CD4-positive, CD25-positive, alpha-beta regulatory T cell (primary cell): ENCODE measurements at places on chromosomes 4 and X.

- DNase-seq, result no peak
Observed at GRCh38 chr4:84219656-84220055, 279.4 kb downstream of the NKX6-1 start.

DNA sequence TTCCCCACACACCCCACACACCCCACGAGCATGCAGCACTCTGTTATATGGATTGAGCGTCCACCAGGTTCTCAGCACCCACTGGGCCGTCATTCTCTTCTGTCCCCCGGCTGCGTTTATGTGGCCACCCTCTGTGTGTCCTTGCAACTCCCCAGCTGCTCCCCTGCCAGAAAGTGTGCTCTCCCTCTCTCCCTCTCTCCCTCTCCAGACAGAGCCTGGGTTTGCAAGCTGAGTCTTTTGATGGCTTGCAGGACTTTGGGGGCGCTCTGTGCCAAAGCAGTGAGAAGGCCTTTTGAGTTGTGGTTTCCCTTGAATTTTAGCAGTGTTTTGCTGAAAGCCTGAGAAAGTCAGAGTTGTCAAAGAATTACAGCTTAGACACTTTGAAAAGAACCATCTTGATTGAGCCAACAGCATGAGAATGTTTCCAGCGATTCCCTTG lies 173.5 kb downstream of the DCLK2 start:
- DNase-seq, result no peak

DNA sequence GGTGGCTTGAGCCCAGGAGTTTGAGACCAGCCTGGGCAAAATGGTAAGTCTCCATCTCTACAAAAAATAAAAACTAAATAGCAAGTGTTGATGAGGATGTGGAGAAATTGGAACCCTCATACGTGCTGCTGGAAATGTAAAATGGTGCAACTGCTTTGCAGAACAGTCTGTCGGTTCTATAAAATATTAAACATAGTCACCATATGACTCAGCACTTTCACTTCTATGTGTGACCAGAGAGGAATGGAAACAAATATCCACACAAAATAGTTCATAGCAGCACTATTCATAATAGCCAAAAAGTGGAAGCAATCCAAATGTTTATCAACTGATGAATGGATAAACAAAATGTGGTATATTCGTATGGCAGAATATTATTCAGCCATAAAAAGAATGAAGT lies 60.8 kb upstream of the FMR1 start:
- DNase-seq, result no peak

DNA sequence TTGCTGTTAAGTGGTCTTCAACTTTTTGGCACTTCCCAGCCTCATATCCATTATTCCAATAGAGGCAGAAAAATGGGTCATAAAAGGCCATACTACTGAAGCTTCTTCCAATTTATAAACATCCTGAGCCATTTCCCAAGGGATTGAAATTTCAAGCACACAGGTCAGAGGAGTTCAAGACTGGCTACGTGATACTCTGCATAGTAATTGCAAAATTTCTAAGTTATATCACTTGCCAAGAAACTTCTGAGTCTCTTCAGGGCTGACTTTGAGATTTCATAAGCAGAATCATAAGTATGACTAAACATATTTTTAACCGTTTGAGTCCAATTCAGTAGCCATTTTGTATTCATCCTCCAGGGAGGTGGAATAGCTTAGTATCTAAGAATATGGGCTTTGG lies 75.6 kb upstream of the RXFP1 start:
- no peak for DNase-seq

DNA sequence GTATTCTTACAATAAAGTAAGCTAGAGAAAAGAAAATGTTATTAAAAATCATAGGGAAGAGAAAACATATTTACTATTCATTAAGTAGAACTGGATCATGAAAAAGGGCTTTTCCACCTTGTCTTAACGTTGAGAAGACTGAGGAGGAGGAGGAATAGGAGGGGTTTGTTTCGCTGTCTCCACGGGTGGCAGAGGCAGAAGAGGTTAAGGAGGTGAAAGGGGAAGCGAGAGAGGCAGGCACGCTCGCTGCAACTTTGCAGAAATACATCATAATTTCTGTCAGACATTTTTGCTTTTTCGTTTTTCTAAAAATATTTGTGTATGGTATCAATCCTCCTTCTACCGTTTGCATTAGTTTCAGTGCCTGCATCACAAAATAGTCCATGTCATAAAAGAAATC lies 2375.1 kb upstream of the AGA start:
- DNase-seq, result no peak

DNA sequence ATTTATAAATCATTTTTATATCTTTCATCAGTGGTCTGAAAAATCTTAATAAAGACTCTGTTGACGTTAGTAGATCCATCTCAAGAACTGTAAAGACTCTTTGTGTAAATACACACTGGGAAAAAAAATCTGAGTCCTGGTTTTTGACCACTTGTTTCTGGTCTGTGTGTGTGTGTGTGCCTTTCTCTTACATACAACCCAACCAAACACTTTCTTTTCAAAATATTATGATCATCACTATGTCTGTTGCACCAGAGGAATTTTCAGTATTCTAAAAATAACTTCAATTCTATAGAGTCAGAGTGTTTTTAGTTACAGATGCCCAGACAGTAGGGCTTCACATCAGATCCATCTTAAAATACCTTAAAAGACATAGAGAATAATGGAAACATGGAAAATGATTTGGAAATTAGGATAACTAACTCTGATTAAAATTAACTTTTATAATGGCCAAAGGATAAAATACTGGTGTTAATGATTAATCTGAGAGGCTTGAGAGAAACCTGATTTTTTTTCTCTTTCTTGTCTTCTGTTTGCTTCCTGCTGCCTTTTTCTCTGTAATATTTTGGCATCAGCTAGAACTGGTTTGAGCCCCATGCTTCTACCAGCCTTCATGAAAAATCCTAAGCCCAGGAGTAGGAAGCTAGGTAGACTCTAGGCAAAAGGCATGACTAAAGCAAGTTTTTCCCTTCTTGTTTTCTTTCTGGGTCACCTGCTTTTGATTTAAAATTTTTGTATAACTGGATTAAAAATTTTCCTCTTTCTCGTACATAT lies 99.7 kb downstream of the ATXN3L start:
- no peak for DNase-seq

DNA sequence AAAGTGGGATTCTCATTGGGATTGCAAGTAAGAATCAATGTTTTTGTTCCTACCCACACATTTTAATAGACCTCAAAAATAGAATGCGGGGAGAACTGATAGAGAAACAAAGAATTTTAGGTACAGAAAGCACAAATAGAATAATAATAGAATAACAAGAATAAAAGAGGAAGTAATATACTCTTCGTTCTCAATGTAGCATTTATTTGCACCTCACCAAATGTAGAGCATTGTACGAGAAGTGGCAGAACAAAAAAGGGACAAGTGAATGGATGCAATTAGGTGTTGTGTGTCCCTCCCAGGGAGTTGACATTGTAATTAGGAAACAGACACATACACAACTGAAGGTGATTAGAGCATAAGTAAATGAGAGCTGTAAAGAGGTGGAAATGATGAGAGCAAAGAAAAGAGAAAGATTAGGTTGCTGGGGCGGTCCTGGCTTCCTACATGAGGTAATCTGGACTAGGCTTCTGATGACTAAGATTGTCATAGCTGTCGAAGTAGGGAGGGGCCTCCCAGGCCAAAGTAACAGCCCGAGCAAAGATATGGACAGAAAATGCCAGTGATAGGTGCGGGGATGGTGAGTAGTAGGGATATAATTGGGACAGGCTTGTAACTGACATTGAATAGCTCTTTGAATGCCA lies 10.4 kb downstream of the RAB9A start:
- no peak for DNase-seq

DNA sequence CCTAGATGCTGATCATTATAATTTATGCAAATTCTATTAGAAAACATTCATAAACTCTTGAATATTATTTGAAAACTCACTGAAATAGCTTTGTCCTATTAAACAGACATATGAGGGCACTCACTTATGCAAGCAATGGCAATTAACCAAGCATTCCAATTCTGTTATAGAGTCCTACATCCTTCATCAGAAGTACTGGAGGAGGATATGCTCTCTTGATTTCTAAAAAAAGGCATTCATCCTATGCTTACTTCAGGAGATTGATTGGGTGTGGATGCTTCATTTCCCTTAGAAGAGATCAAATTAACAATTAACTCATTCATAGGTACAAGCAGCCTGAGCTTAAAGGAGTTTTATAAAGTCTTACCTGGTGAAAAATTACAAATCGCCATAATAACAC lies 1317.2 kb downstream of the PCDH7 start:
- DNase-seq, result no peak

- no peak for DNase-seq
Observed at GRCh38 chr4:138241281-138242075, 671 bp downstream of the SLC7A11 start.

- no peak for DNase-seq
Observed at GRCh38 chr4:176611381-176611780, 181.3 kb downstream of the VEGFC start.

- no peak for DNase-seq
Observed at GRCh38 chr4:39950861-39951481, 26.7 kb downstream of the PDS5A start.

DNA sequence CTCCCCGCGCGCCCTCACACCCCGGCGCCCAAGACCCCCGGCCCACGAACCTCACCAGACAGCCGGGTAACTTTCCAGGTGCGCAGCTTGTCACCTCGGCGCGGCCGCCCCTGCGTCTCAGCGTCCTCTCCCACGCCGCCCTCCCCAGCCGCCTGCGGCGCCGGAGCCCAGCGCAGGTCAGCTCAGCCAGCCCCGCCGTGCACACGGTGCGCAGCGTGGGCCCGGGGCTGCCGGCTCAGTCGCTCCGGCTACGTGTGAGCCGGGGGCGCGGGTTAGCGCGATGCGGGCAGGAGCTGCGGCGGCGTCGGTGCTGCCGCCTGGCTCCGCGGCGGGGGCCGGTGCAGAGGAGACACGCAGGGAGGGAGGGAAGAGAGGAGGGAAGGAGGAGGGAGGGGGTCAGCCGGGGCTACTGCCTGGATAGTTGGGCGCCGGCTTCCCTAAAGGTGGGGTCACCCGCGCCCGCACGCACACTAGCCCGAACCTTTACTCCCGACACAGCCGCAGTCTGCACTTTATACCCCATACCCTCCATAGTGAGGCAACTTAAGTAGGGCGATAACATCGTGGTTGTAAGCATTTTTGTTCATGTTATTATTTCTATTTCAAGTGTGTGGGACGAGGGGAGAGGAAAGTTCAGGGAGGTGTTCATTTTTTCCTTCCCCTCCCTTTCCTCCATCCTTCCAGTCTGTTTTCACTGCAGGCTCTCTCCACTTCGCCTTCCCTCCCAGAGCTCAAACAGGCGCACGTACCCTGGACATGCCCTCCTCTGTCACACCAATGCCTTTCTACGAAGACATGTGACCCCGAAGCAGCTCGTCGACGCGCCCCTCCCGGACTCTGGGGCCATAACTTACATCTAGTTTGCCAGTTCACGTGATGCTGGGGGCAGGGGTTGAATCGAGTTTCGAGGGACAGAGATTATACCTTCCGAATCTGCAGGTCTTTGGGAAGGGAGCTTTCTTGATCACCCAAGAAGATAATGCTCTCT lies at the start of gene PRKG2:
Gene PRKG2, minus strand, starts transcription at position 342 of the 988 bp plus-strand sequence. CDS start 10,175 bp downstream, outside the sequence.
- no peak for DNase-seq

DNA sequence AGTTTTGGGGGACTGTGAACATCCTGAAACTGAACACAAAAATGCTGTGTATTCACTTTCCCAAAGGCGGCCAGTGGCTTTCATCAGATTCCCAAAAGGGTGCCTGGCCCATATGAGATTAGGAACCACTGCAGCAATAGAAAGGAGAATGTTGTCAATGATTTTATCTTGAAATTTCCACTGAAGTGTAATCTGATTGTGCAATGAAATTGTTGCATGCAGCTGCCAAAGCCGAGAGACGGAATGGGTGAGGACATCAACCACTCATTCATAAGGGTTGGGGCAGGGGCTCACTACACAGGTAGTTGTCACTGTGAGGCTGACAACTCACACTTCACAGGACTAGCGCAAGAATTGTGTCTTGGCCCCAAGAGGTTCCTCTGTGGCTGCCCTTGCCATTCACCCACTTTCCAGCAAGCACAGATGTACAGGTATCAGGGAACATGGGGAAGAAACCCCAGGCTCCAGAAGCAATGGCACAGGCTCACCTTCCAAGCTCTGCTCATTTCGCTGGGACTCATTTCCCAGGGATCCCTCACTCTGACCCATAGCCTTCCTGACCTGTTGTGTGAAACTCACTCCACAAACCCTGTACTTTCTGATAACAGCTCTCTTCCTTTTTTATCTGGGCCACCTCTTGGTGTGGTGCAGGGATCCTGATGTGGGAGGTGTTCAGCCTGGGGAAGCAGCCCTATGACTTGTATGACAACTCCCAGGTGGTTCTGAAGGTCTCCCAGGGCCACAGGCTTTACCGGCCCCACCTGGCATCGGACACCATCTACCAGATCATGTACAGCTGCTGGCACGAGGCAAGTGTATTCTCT lies 48.8 kb downstream of the BMX start:
- DNase-seq, result no peak

DNA sequence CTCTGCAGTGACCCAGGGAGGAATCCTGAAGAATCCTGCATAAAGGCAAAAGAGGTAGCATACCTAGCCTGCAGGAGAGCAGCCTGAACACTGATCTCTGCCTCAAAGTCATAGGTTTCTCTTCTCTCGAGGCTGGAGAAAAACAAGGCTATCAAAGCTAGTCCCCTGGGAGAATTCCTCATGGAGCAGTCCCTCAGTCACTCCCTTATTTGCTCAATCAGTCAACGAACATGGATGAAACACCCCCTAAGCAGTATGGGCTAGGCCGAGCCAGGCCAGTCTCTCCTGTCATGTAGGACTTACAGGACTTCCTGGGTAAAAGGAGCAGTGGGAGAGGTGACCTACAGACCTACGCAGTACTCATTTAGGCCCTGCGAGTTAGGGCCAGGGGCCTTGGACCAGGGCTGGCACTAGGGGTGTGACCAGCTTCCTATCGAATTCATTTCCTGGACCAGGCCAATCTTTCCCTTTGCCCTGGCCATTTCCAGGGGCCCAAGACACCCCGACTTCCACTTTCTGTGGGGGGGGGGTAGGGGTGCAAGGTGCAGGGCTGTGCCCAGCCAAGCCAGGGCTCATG lies 164.1 kb downstream of the EFNB1 start:
- DNase-seq, result no peak

GRCh38 chr4:105504744-105505143 lies 30.9 kb upstream of the PPA2 start:
- no peak for DNase-seq

GRCh38 chr4:15354371-15355297 lies 73.2 kb upstream of the C1QTNF7 start:
- no peak for DNase-seq

DNA sequence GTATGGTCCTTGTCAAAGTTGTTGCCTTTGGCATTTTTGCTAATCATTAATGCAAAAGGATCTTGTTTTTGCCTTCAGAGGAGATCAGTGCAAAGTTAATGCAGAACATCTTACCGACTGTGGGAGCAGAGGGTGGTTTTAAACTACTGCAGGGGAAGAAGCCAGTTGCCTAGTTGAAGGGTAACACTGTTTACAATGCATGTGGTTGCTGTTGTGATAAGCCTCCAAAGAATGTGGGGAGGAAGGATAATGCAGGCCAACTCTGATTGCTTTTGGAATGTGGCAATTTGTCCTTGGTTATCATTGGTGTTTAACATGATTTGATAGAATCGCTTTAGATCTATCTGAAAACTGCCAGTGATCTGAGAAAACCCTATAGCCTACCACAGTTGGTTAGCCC lies 204.3 kb upstream of the TLL1 start:
- DNase-seq, result no peak

GRCh38 chr4:95217197-95217596 lies 331.6 kb downstream of the UNC5C start:
- no peak for DNase-seq

- no peak for DNase-seq
Observed at GRCh38 chr4:38455092-38455862, 208.7 kb upstream of the KLF3 start.
